ENCODE measurements at places on chromosomes 5 and 9. TPM values are rescaled to one million over a fixed set of nuclear protein-coding genes. Genes with fewer than 3 reads are reported as not detected.

PROB1 gene
- total RNA-seq = 3.9 TPM

DNAJC25 gene
- 4.2 TPM for total RNA-seq

SNX24 gene
- 6.4 TPM for total RNA-seq

DNA sequence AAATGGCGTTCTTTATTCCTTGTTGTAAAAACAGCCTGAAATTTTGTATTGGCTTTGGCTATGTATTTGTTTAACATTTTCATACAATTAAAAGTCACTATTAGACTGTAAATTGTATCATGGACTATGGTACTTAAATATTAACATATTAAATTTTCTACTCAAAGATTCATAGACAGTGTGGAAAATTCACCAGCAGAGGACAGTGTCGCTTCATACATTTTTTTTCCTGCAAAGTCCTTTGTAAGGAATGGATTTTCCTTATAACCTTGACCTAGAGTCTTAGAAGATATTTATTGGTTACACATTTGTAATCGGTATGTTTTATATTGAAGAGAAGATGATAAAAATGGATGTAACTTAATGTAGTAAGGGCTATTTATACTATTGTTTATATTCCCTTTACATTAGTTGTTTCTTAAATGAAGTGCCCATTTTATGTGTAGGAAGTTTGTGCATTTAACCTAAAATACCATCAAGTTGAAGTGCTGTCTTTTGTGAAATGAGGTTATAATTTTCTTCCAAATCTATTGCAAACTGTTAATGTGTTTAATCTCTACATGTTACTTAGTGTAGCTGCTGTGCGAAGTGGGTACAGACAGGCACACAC lies 150.1 kb downstream of the KDM4C start:
- DNase-seq = no peak

DNA sequence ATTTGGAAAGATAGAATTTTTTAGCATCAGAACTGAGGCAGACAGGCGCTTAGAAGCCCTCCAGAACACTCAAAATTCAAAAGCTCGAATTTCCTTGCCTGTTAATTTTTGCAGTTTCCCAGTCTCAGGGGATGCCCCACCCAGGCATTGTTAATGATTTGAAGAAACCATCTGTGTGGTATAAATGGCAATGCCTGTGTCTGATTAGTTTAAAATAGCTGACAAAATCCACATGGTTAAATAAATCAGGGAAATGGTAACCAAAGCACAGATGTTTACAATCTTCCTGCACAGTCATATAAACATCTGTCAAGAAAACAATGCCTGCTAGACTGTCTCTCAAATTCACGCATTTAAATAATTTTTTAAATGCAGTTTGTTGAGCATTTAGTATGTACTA lies 185.2 kb upstream of the RGMB start:
- DNase-seq = no peak

GRCh38 chr9:120396418-120396817 lies 183.5 kb downstream of the CDK5RAP2 start:
- DNase-seq = no peak

DNA sequence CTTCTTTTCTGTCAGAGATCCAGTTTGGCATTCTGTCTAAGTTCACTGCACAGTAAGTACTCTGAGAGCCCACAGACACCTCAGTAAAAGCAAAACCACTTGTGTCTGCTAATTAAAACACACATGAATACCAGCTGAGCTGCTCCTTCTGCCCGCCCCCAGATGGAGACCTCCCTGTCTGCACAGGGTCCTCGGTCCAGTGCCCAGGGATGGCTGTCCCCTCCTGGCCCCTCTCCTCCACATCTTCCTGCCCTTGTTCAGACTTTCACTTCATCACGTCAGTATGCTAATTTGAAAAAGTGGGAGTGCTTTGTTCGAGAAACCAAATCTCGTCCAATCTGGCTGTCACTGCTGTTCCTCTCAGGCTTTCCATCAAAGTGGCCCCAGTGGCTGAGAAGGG lies 43.5 kb downstream of the LIX1 start:
- DNase-seq = no peak

LRRC19 gene
- total RNA-seq = not detected

ANXA6 gene
- total RNA-seq = 430 TPM

GRCh38 chr5:172852490-172853354 lies 18.7 kb downstream of the ERGIC1 start:
- peak; percentile 54 for DNase-seq

TNFSF8 gene
- 38.7 TPM for total RNA-seq

DNA sequence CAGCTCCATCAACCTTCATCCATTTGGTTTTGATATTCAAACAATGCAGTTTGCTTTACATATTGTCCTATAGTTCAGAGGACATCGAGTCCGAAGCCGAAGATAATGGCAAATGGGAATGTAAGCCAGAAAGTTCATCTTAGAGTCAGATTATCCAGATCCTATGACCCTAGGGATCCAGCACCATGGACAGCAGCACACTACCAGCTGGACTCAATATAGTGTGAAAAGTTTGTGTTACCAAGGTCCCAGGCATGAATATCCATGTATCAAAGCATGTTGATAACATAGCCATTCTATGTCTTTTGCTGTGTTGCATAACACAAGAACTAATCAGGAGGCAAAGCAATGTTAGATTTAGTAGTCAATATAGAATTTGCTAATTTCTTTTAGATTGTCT lies 46.3 kb downstream of the FSTL4 start:
- peak; percentile 32 for DNase-seq

DNA sequence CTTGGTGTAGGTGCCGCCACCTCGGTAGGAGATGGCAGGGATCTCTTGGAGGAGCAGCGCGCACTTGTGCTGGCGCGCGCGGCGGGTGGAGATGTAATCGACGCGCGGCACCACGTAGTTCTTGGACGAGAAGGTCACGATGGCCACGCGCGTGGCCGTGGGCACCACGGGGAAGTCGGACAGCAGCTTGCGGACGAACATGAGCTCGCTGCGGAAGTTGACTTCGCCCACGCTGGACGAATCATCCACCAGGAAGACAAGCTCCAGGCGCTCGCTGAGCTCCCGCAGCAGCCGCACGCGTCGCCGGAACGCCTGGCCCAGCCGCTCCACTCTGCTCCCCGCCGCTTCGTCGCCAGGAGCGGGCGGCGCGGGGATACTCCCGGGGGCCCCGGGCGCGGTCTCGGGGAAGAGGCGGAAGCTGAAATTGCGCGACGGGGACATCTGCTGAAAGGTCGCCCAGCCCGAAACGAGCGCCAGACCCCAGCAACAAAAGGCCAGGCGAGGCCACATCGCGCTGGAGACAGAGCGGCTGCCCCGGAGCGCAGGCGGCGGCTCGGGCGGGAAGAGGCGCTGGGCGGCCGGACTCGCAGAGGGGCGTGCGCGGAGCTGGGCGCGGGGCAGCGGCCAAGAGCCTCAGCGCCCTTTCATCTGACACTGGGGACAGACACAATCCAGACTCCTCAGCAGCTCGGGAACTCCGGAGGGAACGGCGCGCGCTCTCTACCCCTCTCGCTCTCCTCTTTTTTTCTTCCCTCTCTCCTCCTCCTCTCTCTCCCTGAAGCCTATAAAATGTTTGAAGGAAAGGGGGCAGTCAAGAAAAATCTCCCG lies at the start of gene SVEP1:
Gene SVEP1 (minus strand): TSS at position 708 of the 828 bp plus-strand sequence. CDS start 198 bp downstream, at position 510.
- DNase-seq = no peak

GRCh38 chr5:67020096-67020615 lies 176.4 kb downstream of the CD180 start:
- DNase-seq = no peak

DNA sequence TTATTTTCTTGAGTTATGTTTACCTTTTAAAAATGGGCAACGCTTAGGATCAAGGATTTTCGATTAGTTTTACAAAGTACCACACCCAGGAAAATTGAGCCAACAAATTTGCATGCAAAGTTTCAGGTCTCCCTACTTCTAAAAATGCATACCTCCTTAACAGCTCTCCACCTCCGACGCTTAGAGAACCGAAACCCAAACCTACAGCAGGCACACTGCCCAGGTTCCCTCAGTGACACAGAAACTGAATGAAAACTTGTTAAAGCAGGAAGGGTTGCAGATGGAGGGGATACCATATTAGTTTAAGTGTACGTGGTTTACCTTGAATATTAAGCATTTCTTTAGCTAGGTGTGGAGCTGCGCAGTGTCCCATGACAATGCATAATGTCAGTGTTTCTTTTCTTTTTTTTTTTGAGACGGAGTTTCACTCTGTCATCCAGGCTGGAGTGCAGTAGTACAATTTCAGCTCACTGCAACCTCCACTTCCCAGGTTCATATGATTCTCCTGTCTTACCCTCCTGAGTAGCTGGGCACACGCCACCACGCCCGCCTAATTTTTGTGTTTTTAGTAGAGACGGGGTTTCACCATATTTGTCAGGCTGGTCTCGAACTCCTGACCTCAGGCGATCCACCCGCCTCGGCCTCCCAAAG lies 1.6 kb upstream of the SUB1 start:
- DNase-seq = peak; percentile 63

- no peak for DNase-seq
These were observed 18.4 kb upstream of the DDX41 start for GRCh38 chr5:177535125-177535524.

GRCh38 chr5:125109293-125109692 lies 362.9 kb upstream of the ZNF608 start:
- no peak for DNase-seq

- DNase-seq = peak; percentile 87
These were observed 30.0 kb downstream of the LCP2 start for GRCh38 chr5:170267431-170268152.

- DNase-seq = no peak
These were observed 13.6 kb downstream of the PDE6A start for GRCh38 chr5:149930749-149931574.

RC3H2 gene
- 27.8 TPM for total RNA-seq

GRCh38 chr5:165104611-165105010 lies 1599.2 kb downstream of the MAT2B start:
- no peak for DNase-seq

GRCh38 chr5:41967401-41967800 lies 42.3 kb downstream of the FBXO4 start:
- no peak for DNase-seq

GRCh38 chr9:99044827-99045226 lies 60.1 kb upstream of the TGFBR1 start:
- no peak for DNase-seq

PLCXD3 gene
- not detected for total RNA-seq

- no peak for DNase-seq
These were observed 73.4 kb downstream of the PHF2 start for GRCh38 chr9:93649610-93650261.

Measured in activated CD4-positive, alpha-beta memory T cell treated with anti-CD3 and anti-CD28 coated beads for 36 hours (primary cell).